IMR-90 (cell line): ENCODE measurements at places on chromosomes 1 and 21. TPM values are rescaled to one million over a fixed set of nuclear protein-coding genes. Genes with fewer than 3 reads are reported as not detected.

Gene VCAM1
- 5.7 and 10.1 TPM in 2 replicates for polyA plus RNA-seq

Gene GUCA2A
- not detected in 2 replicates for polyA plus RNA-seq

Gene HLX
- 5.9 and 6.1 TPM in 2 replicates for polyA plus RNA-seq

Gene CFHR5
- polyA plus RNA-seq: not detected in 2 replicates

Gene CLIC6
- polyA plus RNA-seq: not detected in 2 replicates

Gene CADM3
- not detected in 2 replicates for polyA plus RNA-seq

Gene MFSD2A
- polyA plus RNA-seq: 6.7 and 7.3 TPM in 2 replicates

Gene FAM229A
- polyA plus RNA-seq: 3.9 and 4.3 TPM in 2 replicates

Gene CATSPERE
- 0.07 and 0.13 TPM in 2 replicates for polyA plus RNA-seq

Gene SHISA4
- 34.8 and 47.8 TPM in 2 replicates for polyA plus RNA-seq

Gene AMPD2
- 103 and 116 TPM in 2 replicates for polyA plus RNA-seq

Gene SLAMF7
- polyA plus RNA-seq: not detected in 2 replicates

Gene BGLAP
- polyA plus RNA-seq: 0.32 and 0.67 TPM in 2 replicates

Gene ATP6V1G3
- not detected in 2 replicates for polyA plus RNA-seq

Gene RAD54L
- 10.6 and 10.7 TPM in 2 replicates for polyA plus RNA-seq

Gene SLC44A3
- 0.29 and 0.31 TPM in 2 replicates for polyA plus RNA-seq

Gene DMBX1
- polyA plus RNA-seq: not detected in 2 replicates

Gene SLC2A5
- polyA plus RNA-seq: 0.03 TPM in 1 of 2 replicates, not detected in the other

Gene CYP4Z1
- polyA plus RNA-seq: not detected in 2 replicates

Gene SYF2
- polyA plus RNA-seq: 16.8 and 19.5 TPM in 2 replicates
